ENCODE measurements at places on chromosomes 13 and 19. TPM values are rescaled to one million over a fixed set of nuclear protein-coding genes. Genes with fewer than 3 reads are reported as not detected.

The SYMPK gene
- 44.0 TPM for total RNA-seq

The LATS2 gene
- total RNA-seq: 19.0 TPM

The HOMER3 gene
- 35.3 TPM for total RNA-seq

The CYP4F3 gene
- total RNA-seq: not detected

The IGFL2 gene
- total RNA-seq: not detected

Data from melanocyte of skin (primary cell).